Bladder microvascular endothelial cell (primary cell): ENCODE measurements at places on chromosomes 7 and 10. TPM values are rescaled to one million over a fixed set of nuclear protein-coding genes. Genes with fewer than 3 reads are reported as not detected.

ZNF679 gene
- not detected in 2 replicates for total RNA-seq

CCDC172 gene
- not detected in 2 replicates for total RNA-seq

CDHR3 gene
- 0.81 and 1.2 TPM in 2 replicates for total RNA-seq

NODAL gene
- not detected in 2 replicates for total RNA-seq

PDK4 gene
- 17.8 and 58.7 TPM in 2 replicates for total RNA-seq

AGMO gene
- total RNA-seq = 1.9 TPM in 2 replicates

AOAH gene
- total RNA-seq = 0.57 TPM in 1 of 2 replicates, not detected in the other

ZNF33A gene
- 8.1 and 24.0 TPM in 2 replicates for total RNA-seq

SMKR1 gene
- 0.16 and 0.38 TPM in 2 replicates for total RNA-seq

TRPV5 gene
- not detected in 2 replicates for total RNA-seq

SOSTDC1 gene
- total RNA-seq = not detected in 2 replicates

ZNF467 gene
- 0.49 and 2.7 TPM in 2 replicates for total RNA-seq

NME8 gene
- total RNA-seq = not detected in 2 replicates

OR2A5 gene
- not detected in 2 replicates for total RNA-seq

ELFN1 gene
- 0.57 and 0.81 TPM in 2 replicates for total RNA-seq

BTBD16 gene
- total RNA-seq = not detected in 2 replicates

RBM33 gene
- total RNA-seq = 15.4 and 48.5 TPM in 2 replicates

DKK1 gene
- 10.2 and 21.4 TPM in 2 replicates for total RNA-seq

CLDN4 gene
- 0.06 and 0.16 TPM in 2 replicates for total RNA-seq

PLXDC2 gene
- 0.32 and 1.0 TPM in 2 replicates for total RNA-seq

FAM131B gene
- 0.44 and 0.49 TPM in 2 replicates for total RNA-seq

ZNF282 gene
- total RNA-seq = 22.3 and 45.0 TPM in 2 replicates

RAB19 gene
- 1.1 TPM in 1 of 2 replicates, not detected in the other for total RNA-seq
